ENCODE measurements at places on chromosomes 5 and 9.

GRCh38 chr9:121237916-121238315 is 30.0 kb upstream of the GSN start:
- no peak for DNase-seq

- no peak for DNase-seq
These were observed 47.0 kb upstream of the SEMA6A start for GRCh38 chr5:116621599-116621998.

DNA sequence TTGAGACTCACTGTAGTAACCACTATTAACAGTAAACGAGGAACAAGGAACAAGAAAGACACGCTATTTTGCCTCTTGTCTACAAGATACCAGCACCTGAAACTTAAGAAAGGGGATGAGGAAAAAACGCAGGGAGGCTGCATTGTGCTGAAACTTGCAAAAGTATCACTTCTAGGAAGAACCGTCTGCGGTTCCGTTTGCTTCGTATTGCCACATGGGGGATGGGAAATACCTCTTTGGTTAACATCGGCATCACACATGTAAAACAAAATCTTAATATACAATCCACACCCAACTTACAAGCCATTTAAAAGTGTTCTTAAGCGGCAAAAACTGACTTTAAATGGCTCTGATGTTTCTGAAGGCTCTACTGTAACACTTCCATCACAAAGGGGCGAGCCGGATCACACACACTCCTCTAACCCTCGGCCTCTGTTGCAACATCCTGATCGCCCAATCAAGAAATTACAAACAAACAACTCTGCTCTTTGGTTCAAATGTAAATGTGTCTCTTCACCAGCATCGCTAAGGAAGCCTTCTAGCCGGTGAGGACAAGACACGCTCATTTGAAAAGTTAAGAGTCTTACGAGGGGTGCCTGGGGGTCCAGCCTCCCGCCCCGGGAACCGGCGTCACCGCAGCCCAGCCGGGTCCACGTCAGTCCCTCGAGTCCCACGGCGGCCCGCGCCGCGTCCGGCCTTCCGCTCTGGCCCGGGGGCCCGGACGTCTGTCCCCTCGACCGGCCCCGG is 621 bp downstream of the SEC16A start:
- no peak for DNase-seq

- DNase-seq = peak; percentile 35
These were observed 47.8 kb upstream of the IER5L start for GRCh38 chr9:129225815-129226214.

GRCh38 chr5:169065400-169065799 is 235.5 kb downstream of the SLIT3 start:
- DNase-seq = no peak

Measured in astrocyte of the cerebellum (primary cell).